AG09319 (cell line): ENCODE measurements at places on chromosomes 13 and 19.

GRCh38 chr13:25281193-25281934 lies 5.9 kb downstream of the MTMR6 start:
- no peak for DNase-seq

DNA sequence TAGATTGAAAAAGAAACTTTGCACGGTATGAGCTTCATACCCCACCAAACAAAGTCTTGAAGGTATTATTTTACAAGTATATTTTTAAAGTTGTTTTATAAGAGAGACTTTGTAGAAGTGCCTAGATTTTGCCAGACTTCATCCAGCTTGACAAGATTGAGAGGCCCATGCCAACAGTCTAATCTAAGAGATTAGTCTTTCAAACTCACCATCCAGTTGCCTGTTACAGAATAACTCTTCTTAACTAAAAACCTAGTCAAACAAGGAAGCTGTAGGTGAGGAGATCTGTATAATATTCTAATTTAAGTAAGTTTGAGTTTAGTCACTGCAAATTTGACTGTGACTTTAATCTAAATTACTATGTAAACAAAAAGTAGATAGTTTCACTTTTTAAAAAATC lies 41.9 kb upstream of the RAP2A start:
- DNase-seq = no peak

- no peak for DNase-seq
Observed at GRCh38 chr13:102466610-102467190, 64.9 kb upstream of the FGF14 start.

DNA sequence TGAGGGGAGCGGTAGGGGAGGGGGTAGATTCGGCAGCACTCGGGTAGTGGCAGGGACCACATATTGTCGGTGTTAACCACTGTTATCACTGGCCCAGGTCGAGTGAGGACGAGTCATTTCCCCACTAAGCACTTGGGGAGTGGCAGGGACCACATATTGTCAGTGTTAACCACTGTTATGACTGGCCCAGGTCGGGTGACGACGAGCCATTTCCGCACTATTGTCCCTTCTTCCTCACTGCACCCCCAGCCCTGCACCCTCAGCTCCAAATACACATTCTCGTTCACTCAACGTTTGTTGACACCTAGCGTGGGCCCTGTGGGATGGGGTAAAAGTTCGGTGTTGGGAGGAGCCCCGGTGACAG lies 467 bp upstream of the CLN5 start:
- no peak for DNase-seq

- DNase-seq = no peak
Observed at GRCh38 chr13:90171649-90172048, 1175.8 kb upstream of the MIR17HG start.

DNA sequence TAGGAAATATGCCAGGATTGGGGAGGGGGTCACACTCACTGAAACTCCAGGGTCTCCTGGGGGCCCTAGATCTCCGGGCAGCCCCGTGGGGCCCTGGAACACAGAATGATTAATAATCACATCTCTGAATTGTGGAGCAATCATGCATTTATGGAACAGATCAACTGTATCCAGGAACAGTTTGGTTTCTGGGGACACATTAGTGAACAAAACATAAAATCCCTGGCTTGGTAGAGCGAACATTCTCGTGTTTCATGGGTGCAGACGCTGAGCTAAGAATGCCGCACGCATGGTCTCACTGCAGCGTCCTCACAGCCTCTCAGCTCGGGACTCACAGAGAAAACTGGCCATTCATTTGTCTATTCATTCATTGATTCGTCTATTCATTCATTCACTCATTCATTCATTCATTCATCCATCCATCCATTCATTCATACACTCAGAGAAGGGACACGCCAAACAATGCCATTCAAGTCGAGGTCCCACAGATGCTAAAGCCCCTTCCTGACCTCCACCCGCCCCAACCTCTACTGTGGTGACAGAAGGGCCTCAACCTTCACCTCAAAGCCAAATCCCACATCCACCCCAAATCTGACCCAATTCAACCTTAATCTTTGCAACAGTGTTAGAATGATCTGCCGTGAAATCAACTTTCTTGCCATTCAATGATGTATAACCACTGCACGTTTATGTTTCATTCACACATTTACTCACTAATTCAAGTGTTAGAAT lies 35.0 kb upstream of the OLFM2 start:
- DNase-seq = no peak

DNA sequence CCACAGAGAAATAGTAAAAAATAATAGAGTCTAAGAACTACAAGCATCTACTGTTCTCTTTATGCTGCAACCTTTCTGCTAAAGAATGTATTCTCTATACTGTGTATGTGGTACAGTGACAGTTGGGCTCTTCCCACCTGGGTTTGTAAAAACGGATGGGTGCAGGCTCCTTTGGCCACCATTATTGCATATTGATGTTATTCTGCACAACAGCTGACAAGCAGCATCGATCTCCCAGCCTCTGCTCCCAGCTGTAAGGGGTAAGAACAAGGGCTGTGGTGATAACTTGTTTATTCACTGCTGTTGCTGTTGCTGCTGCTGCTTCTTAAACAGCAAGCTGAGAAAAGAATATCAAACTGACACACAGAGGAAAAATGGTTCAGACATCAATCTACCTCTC lies 56.1 kb downstream of the KCNRG start:
- no peak for DNase-seq

DNA sequence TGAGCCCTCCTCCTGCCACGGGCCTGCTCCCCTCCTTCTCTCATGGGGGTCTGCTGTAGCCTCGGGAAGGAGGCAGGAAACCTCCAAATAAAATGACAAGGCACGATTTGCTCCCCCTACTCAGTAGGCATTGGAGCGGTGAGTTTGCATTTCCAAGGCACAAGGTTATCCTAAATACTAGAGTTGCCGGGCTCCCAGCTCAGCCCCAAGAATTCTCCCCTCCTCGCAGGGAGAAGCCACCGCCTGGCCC lies 1.5 kb downstream of the CEBPA start:
- DNase-seq = no peak

- DNase-seq = no peak
Observed at GRCh38 chr19:41689993-41690800, 2.1 kb upstream of the CEACAM7 start.

DNA sequence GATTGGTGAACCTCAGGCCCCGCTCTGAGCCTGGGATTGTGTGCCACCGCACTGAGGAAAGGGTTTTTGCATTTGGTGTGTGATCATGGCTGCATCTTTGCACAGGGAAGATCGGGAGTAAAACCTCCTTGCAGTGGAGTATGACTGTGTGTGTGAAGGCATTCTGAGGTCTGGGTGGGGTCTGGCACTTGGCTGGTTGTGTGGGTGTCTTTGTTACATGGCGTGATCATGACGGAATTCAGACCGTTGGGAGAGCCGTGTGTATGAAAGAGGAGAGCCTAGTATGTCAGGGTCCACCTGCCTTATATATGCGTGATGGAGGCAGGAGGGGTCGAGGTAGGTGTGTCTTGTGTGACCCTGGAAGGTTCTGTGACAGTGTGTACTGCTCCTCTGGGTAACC lies 740 bp upstream of the BEST2 start:
- no peak for DNase-seq

DNA sequence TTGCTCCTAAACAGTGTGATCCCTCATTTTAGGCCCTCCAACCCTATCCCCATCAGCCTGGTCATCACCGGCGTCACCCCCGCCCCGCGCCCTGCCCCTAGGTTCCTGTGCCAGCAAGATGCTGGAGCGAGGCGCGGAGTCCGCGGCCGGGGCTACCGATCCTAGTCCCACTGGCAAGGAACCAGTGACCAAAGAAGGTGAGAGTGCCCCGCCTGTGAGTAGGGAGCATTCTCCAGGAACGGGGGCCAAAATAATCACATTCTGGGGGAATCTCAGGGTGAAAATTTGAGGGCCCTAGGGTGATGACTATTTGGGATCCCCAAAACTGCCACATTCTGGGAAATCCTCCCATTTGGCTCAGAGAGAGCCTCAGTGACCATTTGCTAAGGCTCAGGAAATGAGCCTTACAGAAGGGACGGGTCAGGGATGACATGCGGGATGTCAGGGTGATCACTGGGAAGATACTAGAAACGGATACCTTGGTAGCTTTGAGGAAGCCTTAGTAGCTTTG lies 1.4 kb downstream of the ZNF575 start:
- DNase-seq = no peak

DNA sequence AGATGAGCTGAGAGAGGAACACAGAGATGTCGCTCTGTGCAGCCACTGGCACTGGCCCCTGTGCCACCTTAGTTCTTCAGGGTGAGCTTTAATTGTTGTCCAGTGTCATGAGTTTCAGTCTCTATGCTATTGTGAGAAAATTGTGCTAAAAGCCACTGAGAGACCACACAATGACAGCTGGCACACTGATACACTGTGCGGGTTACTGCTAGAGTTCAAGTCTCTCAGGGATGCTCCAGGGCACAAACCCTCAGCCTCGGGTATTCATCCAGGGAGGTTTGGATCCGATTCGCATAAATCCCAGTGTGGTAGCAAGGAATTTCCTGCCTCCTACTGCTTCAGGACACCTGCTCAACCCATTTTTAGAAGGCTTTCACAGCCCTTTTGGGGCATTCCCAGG lies 68.1 kb upstream of the EDNRB start:
- DNase-seq = no peak
